Activated T-cell treated with anti-CD3 and anti-CD28 coated beads for 4 hours (primary cell): ENCODE measurements at places on chromosomes 6 and 20.

DNA sequence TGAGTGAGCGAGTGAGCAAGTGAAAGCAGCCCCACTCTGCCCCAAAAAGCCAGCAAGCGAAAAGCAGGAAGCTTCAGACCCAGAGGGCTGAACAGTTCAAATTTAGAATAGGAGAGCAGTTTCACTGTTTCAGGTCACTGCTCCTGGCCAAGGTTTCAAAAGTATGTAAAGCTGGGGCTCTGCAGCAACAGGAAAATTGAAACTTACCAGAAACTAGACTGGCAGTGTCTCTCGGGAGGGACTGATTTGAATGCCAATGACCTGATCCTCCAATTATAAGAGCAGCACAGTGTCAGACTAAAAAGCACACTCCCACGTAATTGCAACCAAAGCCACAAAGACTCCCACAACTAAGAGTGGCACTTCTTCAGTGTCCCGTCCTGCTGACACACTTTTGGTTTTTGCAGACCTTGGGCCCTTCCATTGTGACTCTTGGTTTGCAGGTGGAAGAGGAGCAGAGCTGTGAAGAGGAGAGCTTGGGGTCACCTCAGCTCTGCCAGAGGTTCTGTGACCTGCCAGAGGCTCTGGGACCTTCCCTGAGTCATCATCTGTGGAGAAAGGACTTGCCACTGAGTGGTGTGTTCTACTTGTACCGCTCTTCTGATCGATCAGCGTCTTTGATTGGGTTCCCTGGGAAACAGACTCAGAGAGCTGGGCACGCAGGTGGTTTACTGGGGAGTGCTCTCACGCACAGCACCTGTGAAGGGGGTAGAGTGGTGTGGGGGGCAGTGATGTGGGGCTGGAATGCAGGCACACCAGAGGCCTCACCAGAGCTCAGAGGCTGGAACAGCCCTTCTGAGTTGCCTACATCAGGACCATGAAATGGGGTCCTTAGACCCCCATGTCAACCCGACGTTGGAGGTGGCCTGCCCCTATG lies 52.7 kb upstream of the PTGIS start:
- DNase-seq: no peak

- DNase-seq: no peak
These were observed 300.1 kb downstream of the GMDS start for GRCh38 chr6:1945235-1945832.

DNA sequence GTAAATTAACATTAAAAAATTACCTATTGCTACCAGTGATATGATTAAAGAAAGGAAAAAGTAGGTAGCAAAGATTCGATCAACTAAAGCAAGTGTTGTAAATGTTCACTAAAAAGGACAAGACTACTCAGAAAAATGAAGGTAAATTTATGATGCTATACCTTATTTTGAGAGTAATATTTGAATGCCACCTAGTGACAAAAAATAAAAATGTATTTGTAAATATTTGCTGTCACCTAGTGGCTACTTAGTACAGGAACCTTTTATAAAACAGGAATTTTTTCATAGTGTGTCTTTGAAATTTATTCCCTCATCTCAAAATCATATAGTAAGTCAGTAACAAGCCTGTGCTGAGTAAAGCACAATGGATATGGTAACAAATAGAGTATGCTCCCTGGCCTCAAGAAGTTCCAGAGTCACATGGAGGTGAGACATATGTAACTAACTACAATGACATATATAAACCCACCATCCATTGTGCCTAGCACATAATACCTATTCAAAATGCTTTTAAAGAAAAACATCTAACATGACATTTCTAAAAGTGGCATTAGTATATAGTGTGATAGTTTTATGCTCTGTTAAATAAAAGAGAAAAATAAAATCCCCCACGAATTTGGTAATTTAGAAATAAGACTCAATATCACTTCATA lies 193.1 kb upstream of the SIM1 start:
- DNase-seq: no peak

- DNase-seq: no peak
These were observed 26.9 kb upstream of the MRPS18A start for GRCh38 chr6:43714311-43715055.

GRCh38 chr6:30047220-30047619 lies 13.8 kb upstream of the POLR1H start:
- no peak for DNase-seq

GRCh38 chr6:26351544-26351953 lies 13.4 kb upstream of the BTN3A2 start:
- DNase-seq: no peak
